ENCODE measurements at places on chromosomes 7 and 10. TPM values are rescaled to one million over a fixed set of nuclear protein-coding genes. Genes with fewer than 3 reads are reported as not detected.

EN2 gene
- total RNA-seq = 1.0 TPM

SFTPA1 gene
- total RNA-seq = not detected

PKD1L1 gene
- total RNA-seq = 0.20 TPM

UPK3BL1 gene
- 17.4 TPM for total RNA-seq

RBP3 gene
- total RNA-seq = not detected

SPDYE8 gene
- not detected for total RNA-seq

NPY4R2 gene
- 30.4 TPM for total RNA-seq

PTTG1IP2 gene
- total RNA-seq = not detected

Data from A549 treated with DMSO at 1 μM for 4 hours (cell line).